ENCODE measurements at places on chromosomes 2 and 18.

GRCh38 chr2:167509586-167509985 lies 621.3 kb downstream of the XIRP2 start:
- DNase-seq, result no peak

- no peak for DNase-seq
Measured at GRCh38 chr18:77015771-77016710, 116.5 kb downstream of the MBP start.

DNA sequence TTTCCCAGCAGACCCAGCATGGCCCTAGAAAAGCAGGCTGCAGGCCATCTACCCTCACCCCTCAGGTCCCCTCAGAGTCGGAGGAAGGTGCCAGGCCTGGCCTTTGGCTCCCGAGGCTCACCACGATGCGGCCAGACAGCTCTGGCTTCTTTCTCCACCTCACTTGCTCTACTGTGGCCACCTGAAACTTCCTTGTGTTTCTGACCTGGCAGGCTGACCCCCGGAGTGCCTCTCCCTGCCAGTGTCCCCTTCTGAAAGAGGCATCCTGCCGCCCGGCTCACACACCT lies 375.0 kb upstream of the HS6ST1 start:
- no peak for DNase-seq

DNA sequence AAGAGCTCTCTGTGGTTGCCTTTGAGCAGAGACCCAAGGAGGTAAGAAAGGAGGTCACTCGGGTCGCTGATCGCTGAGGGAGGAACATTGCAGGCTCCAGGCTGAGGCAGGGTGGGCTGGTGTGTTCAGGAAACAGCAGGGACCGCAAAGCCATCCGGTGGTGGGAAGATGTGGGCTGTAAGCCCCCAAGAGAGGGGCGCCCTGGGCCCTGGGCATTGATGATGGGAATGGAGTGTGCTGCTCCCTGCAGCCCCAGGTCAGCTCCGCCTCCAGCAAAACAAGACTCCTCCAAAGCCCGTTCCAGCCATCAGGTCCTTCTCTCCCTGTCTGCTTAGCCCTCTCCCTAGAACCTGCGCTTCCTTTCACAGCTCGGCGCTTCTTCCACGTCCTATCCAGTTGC lies 229.7 kb downstream of the KLHL29 start:
- DNase-seq, result no peak

DNA sequence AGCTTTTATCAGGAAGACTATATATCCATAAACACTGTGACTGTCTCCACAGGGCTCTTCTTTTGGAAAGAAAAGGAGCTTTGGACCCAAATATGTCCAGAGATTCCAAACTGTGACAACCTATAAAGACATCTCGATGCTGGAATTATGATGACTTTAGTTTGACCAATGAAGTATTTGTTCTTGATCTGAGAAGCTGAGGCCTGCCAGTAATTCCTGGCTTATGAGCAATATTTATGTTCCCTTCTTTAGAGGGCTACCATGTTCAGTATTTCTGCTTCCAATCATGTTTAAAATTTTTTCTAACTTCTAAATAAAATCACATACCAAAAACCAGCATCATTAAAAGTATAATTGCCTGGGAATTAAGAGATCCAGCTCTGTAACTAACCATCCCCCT lies 41.1 kb downstream of the FEZ2 start:
- DNase-seq, result no peak

DNA sequence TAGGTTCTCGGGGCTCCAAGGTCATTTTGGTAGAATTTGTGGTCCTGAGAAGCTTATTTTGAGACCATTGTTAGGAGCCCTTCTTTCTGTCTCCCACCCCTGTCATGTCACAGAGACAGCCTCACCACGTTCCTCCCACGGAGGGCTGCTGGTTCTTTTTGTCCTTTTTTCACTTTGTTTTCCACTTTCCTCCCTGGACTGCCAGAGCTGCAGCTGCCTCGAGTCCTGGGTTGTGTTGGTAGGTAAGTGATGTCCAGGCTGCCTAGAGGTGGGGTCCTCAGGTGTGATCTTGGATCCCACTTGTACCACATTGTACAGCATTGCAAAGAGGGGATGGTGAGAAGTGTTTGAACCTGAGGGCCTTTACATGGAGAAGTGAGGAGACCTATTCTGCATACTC lies 130.2 kb upstream of the EML6 start:
- no peak for DNase-seq

GRCh38 chr18:63213936-63214671 lies 105.5 kb downstream of the BCL2 start:
- no peak for DNase-seq

DNA sequence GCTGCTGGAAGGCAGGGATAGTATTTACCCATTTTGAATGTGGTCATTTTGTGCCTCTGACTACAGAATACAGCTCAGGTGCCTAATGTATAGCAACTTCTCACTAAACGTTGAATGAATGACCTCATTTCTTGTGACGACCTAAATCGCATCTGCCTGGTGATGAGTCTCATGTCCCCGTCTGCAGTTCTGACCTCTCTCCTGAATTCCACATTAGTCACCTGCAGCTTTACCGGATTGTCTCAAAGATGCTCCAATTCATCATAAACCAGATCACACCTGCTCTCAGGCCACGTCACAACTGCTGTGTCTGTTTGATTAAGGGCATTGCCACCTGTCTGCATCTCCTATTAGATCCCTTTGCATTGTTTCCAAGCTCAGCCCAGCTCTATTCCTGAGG lies 133.6 kb upstream of the MYT1L start:
- DNase-seq, result no peak

GRCh38 chr2:132009874-132010521 lies 151.8 kb downstream of the ANKRD30BL start:
- no peak for DNase-seq

GRCh38 chr2:16330571-16330970 lies 335.1 kb downstream of the CYRIA start:
- DNase-seq, result no peak

DNA sequence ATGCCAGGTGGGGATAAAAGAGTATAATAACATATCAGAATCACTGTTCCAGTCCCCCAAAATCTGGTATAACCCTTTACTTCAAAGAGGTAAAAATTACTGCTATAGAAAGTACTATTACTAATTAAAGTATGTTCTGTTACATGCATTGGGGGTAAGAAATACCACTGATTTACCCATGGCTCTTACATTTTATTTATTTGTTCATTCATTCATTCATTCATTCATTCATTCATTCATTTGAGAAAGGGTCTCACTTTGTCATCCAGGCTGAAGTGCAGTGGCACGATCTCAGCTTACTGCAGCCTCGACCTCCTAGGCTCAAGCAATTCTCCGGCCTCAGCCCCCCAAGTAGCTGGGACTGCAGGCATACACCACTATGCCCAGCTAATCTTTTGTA lies 74.4 kb downstream of the MBOAT2 start:
- no peak for DNase-seq

GRCh38 chr2:45069684-45070083 lies 60.4 kb upstream of the SIX2 start:
- no peak for DNase-seq

- no peak for DNase-seq
Measured at GRCh38 chr2:47007223-47007825, 91.7 kb upstream of the MCFD2 start.

DNA sequence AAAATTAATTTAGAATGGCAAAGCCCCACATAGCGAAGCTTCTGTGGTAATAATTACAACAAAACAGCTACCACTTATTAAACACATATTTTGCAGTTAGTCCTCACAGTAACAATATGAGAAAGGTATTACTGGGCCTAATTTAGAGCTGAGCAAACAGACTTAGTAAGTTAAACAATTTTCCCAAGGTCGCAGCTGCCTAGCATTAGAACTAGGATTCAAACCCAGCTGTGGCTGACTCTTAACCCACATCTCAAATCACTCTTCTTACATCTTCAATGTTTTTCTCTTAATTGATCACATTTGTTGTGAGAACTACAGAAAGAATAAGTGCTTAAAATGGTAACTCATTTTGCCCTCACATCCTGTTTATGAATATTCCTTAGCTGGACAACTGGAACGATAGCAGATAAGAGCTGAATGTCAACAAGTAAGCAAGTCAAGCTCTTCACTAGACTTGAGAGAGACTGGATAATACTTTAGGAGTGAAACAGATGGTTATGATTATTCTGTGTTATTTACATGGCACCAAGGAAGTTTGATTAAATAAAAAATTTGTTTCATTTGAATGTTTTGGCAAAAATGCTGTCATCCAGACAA lies 59.4 kb upstream of the TMEM17 start:
- DNase-seq, result no peak

GRCh38 chr2:42547014-42547413 lies 21.4 kb upstream of the MTA3 start:
- no peak for DNase-seq

DNA sequence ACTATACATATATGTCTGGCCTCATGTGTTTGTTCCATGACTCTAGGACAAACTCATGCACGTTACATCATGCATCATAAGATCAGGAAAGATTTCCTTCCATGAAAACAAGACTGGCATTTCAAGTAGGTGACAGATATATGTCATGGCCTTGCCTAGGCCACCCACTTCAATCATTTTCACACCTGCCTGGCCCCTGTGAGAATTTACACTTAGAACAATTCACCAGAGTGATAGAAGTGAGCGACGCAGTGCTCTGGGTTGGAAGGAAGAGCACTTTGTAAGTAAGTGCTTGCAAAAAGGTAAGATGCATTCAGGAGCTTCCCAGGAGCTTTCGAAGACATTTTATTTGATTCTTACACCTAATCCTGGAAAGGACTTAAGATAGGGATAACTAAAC lies 39.5 kb downstream of the TMEM163 start:
- DNase-seq, result no peak

GRCh38 chr2:100739735-100740432 lies 80.1 kb upstream of the NPAS2 start:
- no peak for DNase-seq

- DNase-seq, result no peak
Measured at GRCh38 chr2:95387358-95387757, 15.2 kb upstream of the FAHD2A start.

- DNase-seq, result no peak
Measured at GRCh38 chr2:28292491-28292890, 100.2 kb upstream of the FOSL2 start.

DNA sequence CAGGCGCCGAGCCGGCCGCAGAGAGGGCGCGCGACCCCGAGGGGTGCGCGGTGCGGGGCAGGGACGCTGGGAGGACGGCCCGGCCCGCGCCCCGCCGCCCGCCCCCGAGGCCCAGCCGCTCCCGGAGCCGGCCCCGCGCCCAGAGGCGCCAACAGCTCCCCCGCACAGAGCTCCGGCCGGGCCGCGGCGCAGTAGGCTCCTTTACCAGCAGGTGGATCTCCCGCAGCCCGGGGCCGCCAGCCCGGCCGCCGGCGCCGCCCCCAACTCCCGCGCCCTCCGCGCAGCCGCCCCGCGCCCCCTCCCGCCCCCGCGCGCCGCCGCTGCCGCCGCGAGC lies 258 bp downstream of the MGAT4A start:
- no peak for DNase-seq

DNA sequence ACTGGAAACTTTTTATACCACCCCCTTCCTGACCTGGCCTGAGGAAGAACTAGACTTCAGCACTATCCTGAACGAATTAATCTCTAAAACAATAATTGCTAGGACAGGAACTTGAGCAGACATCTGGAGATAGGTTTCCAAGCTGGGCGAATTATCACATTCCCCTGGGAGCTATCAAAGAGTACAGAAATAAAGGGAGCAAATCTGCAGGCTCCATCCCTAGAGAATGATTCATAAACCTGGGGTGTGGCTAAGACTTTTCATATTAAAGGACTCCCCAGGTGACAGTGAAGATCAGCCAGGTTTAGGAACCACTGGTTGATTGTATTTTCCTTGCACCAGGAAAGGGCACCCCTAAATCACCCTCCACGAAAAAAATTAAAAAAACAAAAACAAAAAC lies 105.6 kb upstream of the NOL4 start:
- no peak for DNase-seq

GRCh38 chr2:175624211-175624761 lies 377.8 kb downstream of the LNPK start:
- no peak for DNase-seq

DNA sequence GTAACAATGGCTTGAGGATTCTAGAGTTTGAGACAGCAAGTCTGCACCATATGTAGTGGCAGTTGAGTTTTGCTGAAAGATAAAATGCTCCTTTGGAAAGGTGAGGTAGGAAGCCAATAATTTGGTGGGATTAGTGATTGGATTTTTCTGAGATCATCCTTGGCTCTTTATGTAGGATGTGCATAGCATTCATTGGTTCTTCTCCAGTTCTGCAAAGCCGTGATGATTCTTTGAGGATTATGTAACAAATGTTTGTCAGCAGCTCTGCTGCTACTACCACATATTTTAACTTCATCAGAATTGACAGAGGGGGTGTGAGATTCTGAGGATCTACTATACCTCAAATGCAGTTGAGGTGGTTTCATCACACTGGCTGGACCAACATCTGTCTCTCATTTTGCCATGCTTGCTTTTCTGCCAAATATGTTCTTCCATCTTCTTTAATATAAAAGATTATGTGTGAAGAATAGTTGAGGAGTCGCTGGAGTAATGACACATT lies 188.9 kb upstream of the RASGRP3 start:
- no peak for DNase-seq

GRCh38 chr18:49206717-49207116 lies 253.7 kb downstream of the DYM start:
- no peak for DNase-seq

- DNase-seq, result no peak
Measured at GRCh38 chr18:67553437-67553836, 36.9 kb upstream of the DSEL start.

- no peak for DNase-seq
Measured at GRCh38 chr18:80188643-80189530, 58.4 kb downstream of the PARD6G start.

DNA sequence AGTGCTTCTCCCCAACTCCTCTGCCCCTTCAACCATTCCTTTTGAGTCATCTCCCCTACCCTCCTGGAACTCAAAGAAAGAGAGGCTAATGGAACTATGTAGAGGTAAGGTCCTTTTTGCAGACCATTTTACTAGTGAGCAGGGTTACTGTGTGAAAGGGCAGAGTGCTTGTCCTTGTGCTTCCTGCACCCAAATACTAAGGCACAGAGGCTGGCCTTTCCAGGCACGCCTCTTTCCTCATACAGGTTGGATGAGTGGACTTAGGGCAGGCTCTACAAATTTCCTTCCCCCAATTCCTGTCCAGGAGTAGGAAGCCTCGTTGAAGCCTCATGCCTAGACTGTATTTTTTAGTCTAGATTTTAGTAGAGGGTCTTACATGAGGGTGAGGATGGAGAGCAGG lies 288.8 kb upstream of the SLC14A2 start:
- DNase-seq, result no peak

DNA sequence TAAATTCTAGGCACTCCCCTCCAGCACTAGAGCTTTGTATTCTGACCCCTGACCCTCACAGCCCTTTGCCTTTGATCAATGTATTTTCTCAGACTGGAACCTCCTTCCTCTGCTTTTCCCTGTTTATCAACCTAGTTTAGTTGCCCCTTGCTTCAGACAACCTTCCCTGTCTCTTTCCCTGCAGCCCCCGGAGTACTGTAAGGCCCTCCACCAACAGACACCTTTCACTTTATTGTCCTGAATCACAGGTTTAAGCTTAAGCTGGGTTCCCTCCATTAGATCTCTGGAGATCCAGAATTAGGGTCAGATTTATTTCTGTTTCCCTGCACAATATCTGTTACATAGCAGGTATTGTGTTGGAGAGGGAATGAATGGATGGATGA lies 140.2 kb downstream of the DDX1 start:
- DNase-seq, result no peak
